Stimulated activated CD4-positive, alpha-beta T cell treated with anti-CD3 and anti-CD28 coated beads, Interleukin-15, amount 100 ng/mL, for 1 hour (primary cell): ENCODE measurements at places on chromosomes 11 and 22.
A peak's percentile ranks its signal among the peaks of the same experiment; 100 is the strongest.

GRCh38 chr22:20057596-20058268, 22.3 kb upstream of the DGCR8 start:
- DNase-seq = no peak

- no peak for DNase-seq
Observed at GRCh38 chr11:116035977-116036376, 531.8 kb upstream of the CADM1 start.

GRCh38 chr11:64120951-64121569, 44.9 kb downstream of the MACROD1 start:
- DNase-seq = no peak

DNA sequence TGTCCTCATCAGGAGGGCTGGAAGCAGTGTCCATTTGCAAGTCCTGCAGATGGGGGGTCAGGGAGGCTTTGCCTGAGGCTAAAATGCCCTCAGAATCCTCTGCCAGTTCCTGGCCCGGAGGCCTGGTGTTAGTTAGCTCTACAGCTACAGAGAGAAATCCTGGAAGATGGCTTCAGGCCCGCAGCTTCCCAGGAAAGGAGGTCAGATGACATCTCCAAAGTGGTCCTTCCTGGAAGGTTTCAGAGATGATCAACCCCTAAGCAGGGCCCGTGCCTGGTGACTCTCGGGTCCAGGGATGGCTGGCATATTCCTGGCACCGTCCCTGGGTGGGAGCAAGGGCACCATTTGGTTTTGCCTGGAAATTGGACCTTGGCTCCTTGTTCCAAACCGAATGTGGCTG, 959.1 kb downstream of the BRD1 start:
- no peak for DNase-seq

- no peak for DNase-seq
Observed at GRCh38 chr11:45607995-45608394, 57.4 kb downstream of the CHST1 start.

- DNase-seq = no peak
Observed at GRCh38 chr11:115344846-115345245, 159.4 kb downstream of the CADM1 start.

DNA sequence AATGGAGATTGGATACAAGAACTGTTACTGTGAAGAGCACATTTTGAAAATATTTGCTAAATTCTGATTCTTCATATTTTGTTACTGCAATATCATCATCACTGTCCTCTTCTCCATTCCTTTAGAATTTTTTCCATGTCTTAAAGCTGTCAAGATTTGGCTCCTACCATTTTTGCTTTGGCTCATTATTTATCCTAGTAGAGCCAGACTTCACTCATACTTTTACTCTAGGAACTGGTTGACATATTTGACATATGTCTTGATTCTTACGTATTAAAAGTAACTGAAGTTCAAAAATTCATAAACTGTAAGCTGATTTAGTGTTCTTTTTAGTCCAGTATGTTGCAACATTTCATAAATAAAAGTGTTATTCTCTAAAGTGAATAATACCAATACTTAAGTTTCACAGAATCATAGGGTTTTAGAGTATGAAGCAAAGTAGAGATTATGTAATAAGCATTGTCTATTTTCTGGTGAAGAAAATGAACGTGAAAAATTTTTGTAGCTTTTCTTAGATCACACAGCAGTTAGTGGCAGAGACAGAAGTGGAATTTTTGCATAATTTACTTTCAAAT, 225.6 kb downstream of the TMEM135 start:
- no peak for DNase-seq

GRCh38 chr11:90510839-90511238, 288.0 kb upstream of the CHORDC1 start:
- no peak for DNase-seq

- DNase-seq = no peak
Observed at GRCh38 chr11:68018730-68019190, 8.6 kb downstream of the ALDH3B1 start.

DNA sequence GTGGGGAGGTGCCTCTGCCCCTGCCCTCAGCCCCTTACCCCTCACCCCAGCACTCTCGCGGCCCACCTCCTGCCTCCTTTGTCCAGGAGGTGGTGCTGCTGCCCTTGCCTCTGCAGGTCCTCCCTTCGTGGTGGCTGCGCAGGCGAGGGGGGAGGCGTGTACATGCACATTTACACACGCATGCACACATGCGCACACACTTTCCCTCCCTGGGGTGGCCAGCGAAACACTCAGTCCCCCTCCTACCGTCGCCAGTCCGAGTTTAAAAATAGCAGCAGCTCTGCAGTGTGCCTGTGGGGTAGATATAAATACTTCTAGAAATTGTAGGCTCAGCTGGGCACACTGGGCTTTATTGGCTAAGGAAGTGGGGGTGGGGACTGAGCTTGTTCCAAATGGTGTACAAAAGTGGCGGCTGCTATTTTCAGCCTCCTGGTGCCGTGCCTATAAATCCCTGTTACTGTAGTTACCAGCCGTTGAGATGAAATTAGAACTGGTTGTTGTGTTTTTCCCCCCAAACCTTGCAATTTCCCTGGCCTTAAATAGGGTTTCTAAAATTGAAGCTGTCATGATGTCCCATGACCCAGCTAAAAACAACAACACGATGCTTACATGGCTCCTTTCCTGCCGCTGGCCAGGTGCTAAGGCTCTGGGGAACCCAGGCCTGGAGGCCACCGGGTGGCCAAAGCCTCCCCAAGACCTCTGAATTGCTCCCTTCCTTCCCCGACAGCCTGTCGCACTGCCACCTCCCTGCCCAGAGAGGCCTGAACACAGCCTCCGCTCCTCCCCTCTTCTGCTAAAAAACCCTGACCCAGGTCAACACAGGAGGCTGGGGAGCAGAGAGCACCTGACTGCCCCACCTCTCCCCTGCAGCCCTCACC, 12.4 kb downstream of the PICK1 start:
- DNase-seq = no peak

GRCh38 chr11:70159627-70160570, 43.2 kb upstream of the FADD start:
- DNase-seq = no peak

GRCh38 chr11:27599217-27599616, 92.6 kb upstream of the LIN7C start:
- no peak for DNase-seq

- DNase-seq = no peak
Observed at GRCh38 chr11:70278994-70279393, 8.5 kb downstream of the PPFIA1 start.

DNA sequence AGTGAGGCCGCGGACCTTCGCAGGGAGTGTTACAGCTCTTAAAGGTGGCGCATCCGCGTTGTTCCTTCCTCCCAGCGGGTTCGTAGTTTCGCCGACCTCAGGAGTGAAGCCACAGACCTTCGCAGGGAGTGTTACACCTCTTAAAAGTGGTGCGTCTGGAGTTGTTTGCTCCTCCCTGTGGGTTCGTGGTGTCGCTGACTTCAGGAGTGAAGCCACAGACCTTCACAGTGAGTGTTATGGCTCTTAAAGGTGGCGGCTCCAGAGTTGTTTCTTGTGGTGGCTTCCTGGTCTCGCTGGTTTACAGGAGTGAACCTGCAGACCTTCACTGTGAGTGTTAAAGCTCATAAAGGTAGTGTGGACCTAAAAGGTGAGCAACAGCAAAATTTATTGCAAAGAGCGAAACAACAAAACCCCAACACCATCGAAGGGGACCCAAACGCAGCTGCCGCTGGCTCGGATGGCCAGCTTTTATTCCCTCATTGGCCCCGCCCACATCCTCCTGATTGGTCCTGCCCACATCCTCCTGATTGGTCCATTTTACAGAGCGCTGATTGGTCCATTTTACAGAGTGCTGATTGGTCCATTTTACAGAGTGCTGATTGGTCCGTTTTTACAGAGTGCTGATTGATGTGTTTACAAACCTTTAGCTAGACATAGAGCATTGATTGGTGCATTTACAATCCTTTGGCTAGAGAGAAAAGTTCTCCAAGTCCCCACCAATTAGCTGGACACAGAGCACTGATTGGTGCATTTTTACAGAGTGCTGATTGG, 1.2 kb upstream of the TMEM45B start:
- DNase-seq = peak; percentile 58

DNA sequence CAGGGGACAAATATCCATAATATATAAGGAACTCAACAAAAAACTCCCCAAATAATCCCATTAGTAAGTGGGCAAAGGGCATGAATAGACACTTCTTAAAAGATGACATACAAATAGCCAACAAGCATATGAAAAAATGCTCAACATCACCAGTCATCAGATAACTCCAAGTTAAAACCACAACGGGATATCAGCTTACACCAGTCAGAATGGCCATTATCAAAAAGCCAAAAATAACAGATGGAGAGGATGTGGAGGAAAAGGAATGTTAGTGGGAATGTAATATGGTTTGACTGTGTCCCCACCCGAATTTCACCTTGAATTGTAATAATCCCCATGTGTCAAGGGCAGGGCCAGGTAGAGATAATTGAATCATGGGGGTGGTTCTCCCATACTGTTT, 350.1 kb downstream of the GUCY1A2 start:
- no peak for DNase-seq

GRCh38 chr11:95832763-95833162, 42.5 kb downstream of the CEP57 start:
- no peak for DNase-seq

DNA sequence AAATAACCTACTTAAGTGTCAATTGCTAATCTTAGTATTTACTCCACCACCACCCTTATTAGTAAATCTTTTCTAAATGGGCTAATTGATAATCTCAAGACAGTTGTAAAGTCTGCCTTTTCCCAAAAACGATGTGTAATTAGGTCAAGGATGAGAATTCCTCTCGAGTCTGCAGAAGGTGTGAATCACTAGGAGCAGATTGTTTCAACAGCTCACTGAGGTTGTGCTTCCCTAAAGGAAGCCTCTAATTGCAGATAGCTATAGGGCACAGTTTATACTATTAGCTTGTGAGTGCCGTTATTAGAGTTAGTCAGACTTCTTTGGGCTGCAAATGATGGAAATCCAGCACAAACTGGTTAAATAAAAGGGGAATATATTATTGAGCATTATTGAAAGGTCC, 84.9 kb downstream of the C11orf91 start:
- DNase-seq = no peak

DNA sequence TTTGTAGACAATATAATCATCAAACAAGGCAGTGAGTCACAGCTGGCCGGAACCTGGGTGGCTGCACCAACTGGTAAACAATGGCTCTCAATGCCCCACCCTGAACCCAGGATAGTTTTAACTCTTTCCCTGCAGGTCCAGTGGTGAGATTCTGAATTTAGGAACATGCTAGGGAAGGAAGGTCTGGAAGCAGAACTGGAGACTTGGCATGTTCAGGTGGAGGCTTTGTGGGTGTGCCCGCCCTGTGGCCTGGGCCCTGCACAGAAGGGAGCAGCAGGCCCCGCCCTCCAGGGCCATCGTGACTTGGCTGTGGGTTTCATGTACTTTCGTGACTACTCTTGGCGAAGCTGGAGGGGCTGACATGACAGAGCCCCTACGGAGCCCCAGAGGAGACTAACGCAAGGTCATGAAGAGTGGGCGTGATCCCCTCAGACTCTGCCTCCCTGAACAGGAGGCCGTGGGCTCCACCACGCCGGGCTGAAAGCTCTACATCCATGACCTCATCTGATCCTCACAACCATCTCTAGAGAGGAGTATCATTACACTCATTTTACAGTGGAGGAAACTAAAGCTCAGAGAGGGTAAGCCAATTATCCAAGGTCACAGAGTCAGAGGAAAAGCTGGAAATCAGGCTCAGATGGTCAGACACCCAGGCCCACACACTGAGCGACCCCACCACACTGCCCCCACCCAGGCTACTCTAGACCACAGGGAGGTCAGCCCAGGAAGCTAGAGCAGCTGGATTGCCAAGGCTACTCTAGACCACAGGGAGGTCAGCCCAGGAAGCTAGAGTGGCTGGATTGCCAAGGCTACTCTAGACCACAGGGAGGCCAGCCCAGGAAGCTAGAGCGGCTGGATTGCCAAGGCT, 27.3 kb downstream of the MAFF start:
- no peak for DNase-seq

DNA sequence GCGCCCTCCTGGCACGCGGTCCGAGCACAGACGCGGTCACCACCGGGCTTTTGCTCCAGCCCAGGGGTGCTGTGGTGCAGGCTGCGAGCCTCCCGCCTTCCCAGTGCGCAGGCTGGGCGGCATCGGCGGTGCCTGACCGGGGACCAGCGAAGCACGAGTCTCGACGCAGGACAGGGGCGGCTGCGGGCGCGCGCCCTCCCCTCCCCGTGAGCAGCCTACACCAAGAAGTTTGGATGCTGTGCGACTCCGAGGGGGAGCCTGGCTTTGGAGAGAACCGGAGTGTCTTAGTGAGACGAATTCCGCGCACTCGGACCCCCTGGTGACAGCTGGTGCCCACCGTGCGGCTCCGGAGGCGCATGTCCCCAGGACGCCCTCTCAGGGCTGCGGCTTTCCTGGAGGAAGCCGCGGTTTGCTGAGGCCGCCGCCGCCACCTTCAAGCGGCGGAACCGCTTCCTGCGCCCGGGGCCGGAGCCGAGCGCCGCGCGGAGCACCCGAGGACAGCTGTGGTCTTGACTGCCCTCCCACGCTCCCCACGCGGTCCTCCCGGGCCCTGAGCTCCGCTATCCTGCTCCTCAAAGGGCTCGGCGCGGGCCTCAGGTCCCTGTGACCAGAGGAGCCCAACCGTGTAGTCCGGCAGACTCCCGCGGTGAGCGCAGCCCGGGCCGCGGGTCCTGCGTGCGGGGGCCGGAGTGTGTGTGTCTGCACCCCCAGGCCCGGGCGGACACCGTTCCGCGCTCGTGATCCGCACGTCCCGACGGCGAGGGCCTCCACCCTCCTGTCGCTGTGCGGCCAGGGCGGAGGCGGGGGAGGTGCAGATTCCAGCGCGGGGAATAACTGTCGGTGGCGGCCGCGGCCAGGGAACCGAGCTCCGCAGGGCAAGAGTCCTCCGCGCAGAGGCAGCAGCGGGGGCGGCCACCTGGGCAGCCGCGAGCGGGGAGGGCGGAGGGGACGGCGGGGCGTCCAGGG, 1.7 kb downstream of the FGF3 start:
- no peak for DNase-seq

GRCh38 chr11:424232-424631, 9.4 kb upstream of the SIGIRR start:
- no peak for DNase-seq

DNA sequence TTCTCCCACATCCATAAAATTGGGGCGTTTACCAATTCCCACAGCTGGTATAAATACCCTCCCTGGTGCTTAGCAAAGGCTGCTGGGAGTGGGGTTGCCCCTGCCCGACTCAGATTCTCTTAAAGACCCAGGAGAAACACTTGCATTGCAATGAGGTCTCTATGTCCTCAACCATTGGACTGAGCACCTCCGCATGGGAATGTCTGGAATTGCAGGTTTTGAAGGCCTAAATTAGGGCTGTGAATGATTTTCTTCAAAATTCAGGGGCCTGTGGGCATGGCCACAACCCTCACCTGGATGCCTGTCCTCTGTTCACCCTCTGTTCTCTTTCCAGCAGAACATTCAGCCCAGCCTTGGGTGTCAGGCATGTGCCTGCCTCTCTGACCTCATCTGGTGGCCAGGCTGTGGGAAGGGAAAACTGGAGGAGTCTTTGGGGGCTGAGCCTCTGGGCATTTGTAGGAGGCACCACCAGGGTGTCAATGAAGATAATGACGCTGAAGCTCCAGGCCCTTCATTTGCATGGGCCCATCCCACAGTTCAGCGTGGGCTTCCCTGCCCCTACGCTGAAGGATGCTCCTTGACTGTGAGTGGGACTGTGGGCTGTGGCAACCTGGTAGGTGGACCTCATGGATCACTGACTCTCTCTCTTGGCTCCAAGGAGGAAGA, 52.7 kb upstream of the MYEOV start:
- DNase-seq = no peak

GRCh38 chr11:73982595-73982989, at the start of gene UCP2:
Gene UCP2 (minus strand): TSS chr11:73982843. CDS start chr11:73978378, 4,465 bp downstream.
- peak; percentile 70 for DNase-seq
